ENCODE measurements at places on chromosomes 2 and 18. TPM values are rescaled to one million over a fixed set of nuclear protein-coding genes. Genes with fewer than 3 reads are reported as not detected.

GRCh38 chr18:42001801-42002200 lies 46.8 kb downstream of the PIK3C3 start:
- H3K4me3 ChIP-seq: no peak overlapping the region
- no peaks in the 10 kb centered on the region for H3K27me3 ChIP-seq
- H3K36me3 ChIP-seq: peaks cover 8% of the 10 kb centered on the region
- DNase-seq: no peak

Gene ACVR1C
- total RNA-seq: 1.2 TPM

DNA sequence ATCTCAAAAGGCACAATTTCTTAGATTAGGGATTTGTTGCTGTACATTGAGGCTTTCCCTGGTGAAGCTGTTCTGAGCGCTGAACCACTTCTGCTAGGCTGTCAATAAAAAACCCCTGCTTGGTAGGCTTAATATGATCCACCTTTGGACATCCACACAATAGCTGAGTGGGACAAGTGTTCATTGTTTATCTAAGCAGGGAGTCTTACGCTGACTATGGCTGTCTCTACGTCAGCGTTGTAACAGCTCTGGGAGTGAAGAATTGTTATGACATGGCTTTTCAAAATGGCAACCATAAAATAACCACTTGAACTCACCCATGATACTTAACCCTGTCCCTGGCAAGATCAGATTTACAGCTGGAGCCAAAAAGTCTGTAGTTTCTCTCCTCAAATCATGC lies 111.5 kb upstream of the SULT1C3 start:
- H3K4me1 ChIP-seq: no peaks in the 10 kb centered on the region
- no peak overlapping the region for H3K27ac ChIP-seq
- no peak overlapping the region for H3K4me3 ChIP-seq
- no peaks in the 10 kb centered on the region for H3K27me3 ChIP-seq

DNA sequence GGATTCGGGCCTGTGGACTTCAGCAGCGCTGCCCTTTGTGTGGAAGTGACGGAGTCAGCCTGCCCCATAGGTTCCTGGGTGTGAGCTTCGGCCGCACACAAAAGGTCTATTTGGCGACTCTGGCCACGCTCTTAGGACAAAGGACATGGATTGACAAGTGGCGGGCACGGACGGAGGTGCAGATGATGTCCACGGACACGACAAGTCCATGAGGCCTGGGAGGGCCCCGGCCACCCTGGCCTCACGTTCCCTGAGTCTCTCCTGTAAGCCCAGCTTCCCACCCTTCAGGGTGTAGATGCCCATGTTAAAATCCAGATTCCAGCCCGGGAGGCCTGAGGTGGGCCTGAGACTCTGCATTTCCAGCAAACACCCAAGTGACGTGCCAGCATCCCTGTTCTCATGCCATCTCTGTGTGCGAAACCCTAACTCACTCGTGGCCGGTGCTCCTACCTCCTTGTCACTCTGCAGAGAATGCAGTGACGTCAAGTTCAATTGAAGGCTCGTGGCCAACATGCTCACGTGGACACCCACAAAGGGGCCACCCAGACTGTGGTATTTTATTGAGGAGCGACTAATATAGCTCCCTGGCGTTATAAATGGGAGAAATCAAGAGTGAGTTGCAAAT lies 111.7 kb downstream of the RTP5 start:
- no peak overlapping the region for H3K27ac ChIP-seq
- no peak for DNase-seq
- H3K36me3 ChIP-seq: no peaks in the 10 kb centered on the region

GRCh38 chr2:189234991-189235390 lies 55.4 kb upstream of the COL5A2 start:
- DNase-seq: no peak
- H3K36me3 ChIP-seq: no peaks in the 10 kb centered on the region
- H3K4me1 ChIP-seq: no peaks in the 10 kb centered on the region
- H3K27ac ChIP-seq: no peak overlapping the region

DNA sequence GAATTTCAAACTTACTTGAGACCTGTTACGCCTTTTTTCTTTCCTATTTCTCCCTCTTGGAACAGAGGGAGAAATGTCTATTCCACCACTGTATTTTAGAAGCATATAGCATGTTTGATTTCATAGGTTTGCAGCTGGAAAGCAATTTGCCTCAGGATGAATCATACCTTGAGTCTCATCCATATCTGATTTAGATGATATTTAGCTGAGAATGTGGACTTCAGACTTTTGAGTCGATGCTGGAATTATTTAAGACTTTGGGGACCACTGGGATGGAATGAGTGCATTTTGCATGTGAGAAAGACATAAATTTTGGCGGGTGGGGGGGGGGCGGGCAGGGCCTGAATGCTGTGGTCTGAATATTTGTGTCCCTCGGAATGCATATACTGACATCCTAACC lies 282.7 kb upstream of the STON1 start:
- peaks cover 14% of the 10 kb centered on the region for H3K4me1 ChIP-seq
- H3K27ac ChIP-seq: no peak overlapping the region
- DNase-seq: no peak
- H3K27me3 ChIP-seq: no peaks in the 10 kb centered on the region
- H3K4me3 ChIP-seq: no peak overlapping the region

Gene KRCC1
- 5.8 TPM for total RNA-seq

GRCh38 chr18:56516789-56517188 lies 121.6 kb downstream of the TXNL1 start:
- no peak overlapping the region for H3K27ac ChIP-seq
- DNase-seq: no peak
- no peak overlapping the region for H3K4me3 ChIP-seq
- H3K36me3 ChIP-seq: no peaks in the 10 kb centered on the region

- no peak overlapping the region for H3K4me3 ChIP-seq
- H3K4me1 ChIP-seq: no peaks in the 10 kb centered on the region
- H3K36me3 ChIP-seq: no peaks in the 10 kb centered on the region
- no peak for DNase-seq
These were observed 740.7 kb downstream of the DPP10 start for GRCh38 chr2:115183144-115183543.

Gene XDH
- total RNA-seq: 0.15 TPM

DNA sequence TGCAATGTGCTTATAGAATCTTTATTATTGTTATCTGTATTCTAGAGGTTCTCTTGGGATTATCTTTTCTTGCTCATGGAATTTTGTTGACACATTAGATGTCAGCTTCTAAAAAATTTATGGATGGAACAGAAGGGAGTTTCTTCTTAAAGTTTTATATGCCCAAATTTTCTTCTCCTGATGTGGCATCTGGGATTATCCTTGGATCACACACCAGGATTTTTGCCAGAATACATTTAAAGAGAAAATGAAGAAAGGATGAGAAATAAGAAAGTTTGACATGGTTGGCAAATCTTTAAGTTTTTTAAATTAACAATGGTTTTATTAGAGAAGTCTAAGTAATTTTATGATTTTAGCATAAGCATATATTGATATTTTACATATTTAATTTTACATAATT lies 706.7 kb upstream of the TMEFF2 start:
- no peaks in the 10 kb centered on the region for H3K36me3 ChIP-seq
- no peak overlapping the region for H3K27ac ChIP-seq
- no peak overlapping the region for H3K4me3 ChIP-seq
- no peaks in the 10 kb centered on the region for H3K27me3 ChIP-seq

- H3K36me3 ChIP-seq: no peaks in the 10 kb centered on the region
- H3K27me3 ChIP-seq: 0 out of 2 replicates have a peak, but pooled peaks cover 6% of the 10 kb centered on the region
- no peak overlapping the region for H3K4me3 ChIP-seq
- peaks cover 5% of the 10 kb centered on the region for H3K4me1 ChIP-seq
These were observed 46.3 kb downstream of the MAL start for GRCh38 chr2:95071856-95072255.

Gene SLC35G4
- total RNA-seq: not detected

- no peaks in the 10 kb centered on the region for H3K27me3 ChIP-seq
- H3K4me3 ChIP-seq: no peak overlapping the region
- H3K27ac ChIP-seq: no peak overlapping the region
- no peak for DNase-seq
- no peaks in the 10 kb centered on the region for H3K36me3 ChIP-seq
- H3K4me1 ChIP-seq: peaks cover 18% of the 10 kb centered on the region
These were observed 105.0 kb upstream of the HAAO start for GRCh38 chr2:42897358-42897757.

Gene HAAO
- not detected for total RNA-seq

Gene ST6GAL2
- not detected for total RNA-seq

DNA sequence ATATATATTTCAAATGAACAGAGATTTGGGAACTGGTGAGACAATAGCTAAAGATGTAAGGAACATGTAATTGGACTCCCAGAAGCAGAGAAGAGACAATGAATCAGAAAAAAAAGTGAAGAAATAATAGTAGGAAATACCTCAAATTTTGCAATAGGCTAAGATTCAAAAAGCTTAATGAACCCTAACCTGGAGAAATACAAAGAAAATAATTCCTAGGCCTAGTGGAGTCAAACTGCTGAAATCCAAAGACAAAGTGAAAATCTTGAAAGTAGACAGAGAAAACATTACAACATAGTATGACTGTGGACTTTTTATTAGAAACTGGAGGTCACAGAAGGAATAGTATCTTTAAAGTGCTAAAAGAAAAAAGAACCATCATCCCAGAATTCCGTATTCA lies 76.7 kb downstream of the LAMA3 start:
- no peaks in the 10 kb centered on the region for H3K4me1 ChIP-seq
- H3K4me3 ChIP-seq: no peak overlapping the region
- no peaks in the 10 kb centered on the region for H3K36me3 ChIP-seq
- no peak overlapping the region for H3K27ac ChIP-seq

- no peaks in the 10 kb centered on the region for H3K4me1 ChIP-seq
- H3K4me3 ChIP-seq: no peak overlapping the region
- no peak overlapping the region for H3K27ac ChIP-seq
- H3K36me3 ChIP-seq: no peaks in the 10 kb centered on the region
These were observed 42.3 kb upstream of the PTPRM start for GRCh38 chr18:7524786-7525185.

Gene VAMP8
- 52.6 TPM for total RNA-seq

DNA sequence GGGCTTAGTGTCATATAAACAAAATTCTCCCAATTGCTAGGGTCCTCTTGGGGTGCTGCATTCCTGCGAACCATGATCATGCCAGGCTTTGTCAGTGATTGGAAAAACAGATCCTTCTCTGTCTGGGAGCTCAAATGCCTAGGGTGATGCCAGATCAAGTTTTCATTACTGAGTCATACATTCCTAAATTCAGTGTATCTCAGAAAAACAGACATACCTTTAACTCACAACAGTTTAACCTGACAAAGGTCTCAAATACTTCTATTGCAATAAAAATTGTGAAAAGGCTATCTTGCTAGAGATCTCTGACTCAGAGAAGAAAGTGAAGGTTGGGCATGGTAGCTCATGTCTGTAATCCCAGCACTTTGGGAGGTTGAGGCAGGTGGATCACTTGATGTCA lies 86.9 kb downstream of the SH3YL1 start:
- no peaks in the 10 kb centered on the region for H3K36me3 ChIP-seq
- H3K27ac ChIP-seq: no peak overlapping the region
- H3K27me3 ChIP-seq: no peaks in the 10 kb centered on the region
- no peak for DNase-seq
- peaks cover 5% of the 10 kb centered on the region for H3K4me1 ChIP-seq
- H3K4me3 ChIP-seq: no peak overlapping the region

DNA sequence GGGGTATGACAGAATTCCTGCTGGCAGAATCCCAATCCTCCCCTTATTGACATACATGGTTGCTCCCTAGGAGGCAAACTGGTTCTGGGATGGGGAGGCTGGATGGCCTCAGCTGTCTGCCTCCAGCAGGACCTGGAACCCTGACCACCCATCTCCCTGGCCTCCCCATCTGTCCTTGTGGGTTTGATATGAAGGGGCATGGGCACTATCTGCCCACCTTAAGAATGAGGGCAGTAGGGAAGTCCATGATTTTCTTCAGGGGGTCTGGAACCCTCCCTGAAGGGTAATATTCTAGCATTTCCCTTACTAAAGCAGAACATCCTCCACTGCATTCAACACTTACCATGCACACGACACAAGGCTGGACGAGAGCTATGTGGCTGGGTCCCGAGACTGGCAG lies 113.6 kb downstream of the VAPA start:
- no peak overlapping the region for H3K4me3 ChIP-seq
- H3K36me3 ChIP-seq: no peaks in the 10 kb centered on the region
- no peaks in the 10 kb centered on the region for H3K27me3 ChIP-seq
- no peak overlapping the region for H3K27ac ChIP-seq

GRCh38 chr2:62196278-62196901 lies 475 bp downstream of the B3GNT2 start:
- peak overlapping the region; percentile 88 for H3K27ac ChIP-seq
- peaks cover 20% of the 10 kb centered on the region for H3K4me1 ChIP-seq
- peak overlapping the region; percentile 92 for H3K4me3 ChIP-seq

Gene COL6A3
- 1.2 TPM for total RNA-seq

Gene TSPYL6
- total RNA-seq: not detected

DNA sequence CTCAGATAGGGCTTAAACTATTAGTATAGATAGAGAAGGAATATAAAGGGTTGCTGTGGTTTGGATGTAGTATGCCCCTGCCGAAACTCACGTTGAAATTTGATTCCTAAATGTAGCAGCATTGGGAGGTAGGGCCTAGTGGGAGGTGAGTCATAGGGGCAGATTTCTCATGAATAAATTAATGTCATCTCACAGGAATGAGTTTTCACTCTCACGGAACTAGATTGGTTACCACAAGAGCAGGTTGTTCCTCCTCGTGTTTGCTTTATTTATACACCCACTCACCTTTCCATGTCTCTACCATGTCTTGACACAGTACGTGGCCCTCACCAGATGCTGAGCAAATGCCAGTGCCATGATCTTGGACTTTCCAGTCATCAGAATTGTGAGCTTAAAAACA lies 218.2 kb downstream of the RBM43 start:
- H3K27me3 ChIP-seq: no peaks in the 10 kb centered on the region
- H3K4me1 ChIP-seq: peaks cover 6% of the 10 kb centered on the region
- H3K4me3 ChIP-seq: no peak overlapping the region
- H3K27ac ChIP-seq: no peak overlapping the region

Gene ZC3H15
- 75.2 TPM for total RNA-seq

Gene IL1R1
- 5.3 TPM for total RNA-seq

DNA sequence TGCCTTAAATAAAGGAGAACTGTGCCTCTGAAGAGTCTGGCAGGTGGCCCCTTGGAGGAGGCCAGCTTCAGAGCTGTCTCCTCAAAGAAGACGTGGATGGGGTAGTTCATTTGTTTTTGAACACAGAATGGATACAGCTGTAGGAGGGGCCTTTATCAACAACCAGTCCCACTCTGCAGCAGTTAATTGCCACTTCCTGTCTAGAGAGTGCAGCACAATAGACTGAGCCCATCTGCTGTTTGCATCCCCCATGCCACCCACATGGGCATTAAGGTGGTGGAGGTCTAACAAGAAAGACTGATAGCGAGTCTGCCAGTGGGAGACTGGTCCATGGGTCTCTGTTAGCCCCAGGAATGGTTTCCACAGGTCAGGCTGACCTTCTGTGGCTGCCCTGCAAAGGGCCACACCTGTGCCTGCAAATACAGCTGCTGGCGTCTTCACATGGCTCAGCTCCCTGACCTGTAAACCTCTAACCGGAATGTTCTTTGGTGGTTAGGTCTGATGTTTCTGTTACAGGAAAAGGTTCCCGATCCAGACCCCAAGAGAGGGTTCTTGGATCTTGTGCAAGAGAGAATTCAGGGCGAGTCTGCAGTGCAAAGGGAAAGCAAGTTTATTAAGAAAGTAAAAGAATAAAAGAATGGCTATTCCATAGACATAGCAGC lies 153.3 kb upstream of the ITGA6 start:
- H3K27me3 ChIP-seq: no peaks in the 10 kb centered on the region
- H3K27ac ChIP-seq: no peak overlapping the region
- no peak for DNase-seq
- no peaks in the 10 kb centered on the region for H3K4me1 ChIP-seq
- no peaks in the 10 kb centered on the region for H3K36me3 ChIP-seq
- no peak overlapping the region for H3K4me3 ChIP-seq

GRCh38 chr2:37098416-37099118 lies 14.2 kb downstream of the GPATCH11 start:
- H3K27me3 ChIP-seq: no peaks in the 10 kb centered on the region
- no peak overlapping the region for H3K27ac ChIP-seq
- no peak for DNase-seq
- peaks cover 11% of the 10 kb centered on the region for H3K36me3 ChIP-seq
- peaks cover 4% of the 10 kb centered on the region for H3K4me1 ChIP-seq

All from HCT116 (cell line).